ENCODE measurements at places on chromosomes 7 and 10. TPM values are rescaled to one million over a fixed set of nuclear protein-coding genes. Genes with fewer than 3 reads are reported as not detected.

The OR2A7 gene
- 8.1 TPM for total RNA-seq

The OR2A5 gene
- total RNA-seq = not detected

The SORCS1 gene
- not detected for total RNA-seq

The ITGB1 gene
- 366 TPM for total RNA-seq

The TRPV5 gene
- not detected for total RNA-seq

The TDRD1 gene
- total RNA-seq = not detected

The HMX3 gene
- not detected for total RNA-seq

The SEMA3C gene
- total RNA-seq = 25.3 TPM

The VPS37D gene
- 9.5 TPM for total RNA-seq

The FFAR4 gene
- not detected for total RNA-seq

The SUFU gene
- 18.8 TPM for total RNA-seq

GRCh38 chr7:155878250-155878649 is 66.0 kb upstream of the SHH start:
- H3K4me3 ChIP-seq = no peak overlapping the region
- H3K4me1 ChIP-seq = no peaks in the 10 kb centered on the region
- DNase-seq = no peak
- no peak overlapping the region for H3K27ac ChIP-seq
- H3K27me3 ChIP-seq = no peaks in the 10 kb centered on the region
- no peaks in the 10 kb centered on the region for H3K36me3 ChIP-seq

GRCh38 chr10:11109590-11109989 is 91.9 kb downstream of the CELF2 start:
- H3K4me3 ChIP-seq = no peak overlapping the region
- H3K36me3 ChIP-seq = no peaks in the 10 kb centered on the region
- DNase-seq = no peak

- no peaks in the 10 kb centered on the region for H3K27me3 ChIP-seq
- no peaks in the 10 kb centered on the region for H3K4me1 ChIP-seq
- H3K36me3 ChIP-seq = no peaks in the 10 kb centered on the region
- no peak overlapping the region for H3K27ac ChIP-seq
- DNase-seq = no peak
Measured at GRCh38 chr10:210297-210696, 75.0 kb downstream of the ZMYND11 start.

- no peak within 1 kb of the TSS for H3K4me3 ChIP-seq
- no peaks in the 10 kb centered on the region for H3K4me1 ChIP-seq
- no peak for DNase-seq
- H3K27me3 ChIP-seq = peaks cover 19% of the 10 kb centered on the region
- no peaks in the 10 kb centered on the region for H3K36me3 ChIP-seq
Measured at GRCh38 chr10:84194424-84195043, at the start of gene CDHR1. Gene CDHR1, plus strand, starts transcription at chr10:84194537. Its CDS starts 224 bp downstream, at chr10:84194761.

- H3K27me3 ChIP-seq = no peaks in the 10 kb centered on the region
- no peak for DNase-seq
- no peak overlapping the region for H3K27ac ChIP-seq
- H3K4me1 ChIP-seq = no peaks in the 10 kb centered on the region
- no peak overlapping the region for H3K4me3 ChIP-seq
Measured at GRCh38 chr7:2280424-2280823, 33.8 kb downstream of the SNX8 start.

- no peaks in the 10 kb centered on the region for H3K27me3 ChIP-seq
- H3K27ac ChIP-seq = peak overlapping the region; percentile 83
- no peaks in the 10 kb centered on the region for H3K36me3 ChIP-seq
- no peak for DNase-seq
- peak overlapping the region; percentile 15 for H3K4me3 ChIP-seq
Measured at GRCh38 chr10:80196950-80197315, 8.4 kb downstream of the ANXA11 start.

DNA sequence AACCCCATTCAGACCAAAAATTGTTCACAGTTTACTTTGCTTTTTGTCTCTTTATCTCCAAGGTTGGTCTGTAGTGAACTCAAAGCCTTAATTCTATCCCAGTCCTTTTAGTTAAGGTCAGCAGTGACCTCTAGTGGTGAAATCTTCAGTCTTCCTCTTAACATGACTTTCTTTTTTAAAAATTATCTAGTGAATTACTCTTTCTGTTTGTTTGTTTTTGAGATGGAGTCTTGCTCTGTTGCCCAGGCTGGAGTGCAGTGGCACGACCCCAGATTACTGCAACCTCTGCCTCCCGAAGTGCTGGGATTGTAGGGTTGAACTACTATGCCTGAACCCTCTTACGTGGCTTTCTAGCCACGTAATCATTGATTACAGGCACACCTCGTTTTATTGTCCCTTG is 25.0 kb downstream of the ZNF487 start:
- peak; percentile 80 for DNase-seq
- no peaks in the 10 kb centered on the region for H3K4me1 ChIP-seq
- no peaks in the 10 kb centered on the region for H3K36me3 ChIP-seq
- H3K4me3 ChIP-seq = no peak overlapping the region
- no peak overlapping the region for H3K27ac ChIP-seq
- H3K27me3 ChIP-seq = no peaks in the 10 kb centered on the region

GRCh38 chr7:84040355-84040754 is 154.2 kb downstream of the SEMA3A start:
- no peaks in the 10 kb centered on the region for H3K27me3 ChIP-seq
- DNase-seq = no peak
- no peak overlapping the region for H3K27ac ChIP-seq
- peaks cover 28% of the 10 kb centered on the region for H3K4me1 ChIP-seq

GRCh38 chr10:5089865-5090264 is 4.3 kb upstream of the AKR1C3 start:
- peak; percentile 34 for DNase-seq
- no peaks in the 10 kb centered on the region for H3K4me1 ChIP-seq
- no peaks in the 10 kb centered on the region for H3K36me3 ChIP-seq
- no peaks in the 10 kb centered on the region for H3K27me3 ChIP-seq
- H3K27ac ChIP-seq = no peak overlapping the region

DNA sequence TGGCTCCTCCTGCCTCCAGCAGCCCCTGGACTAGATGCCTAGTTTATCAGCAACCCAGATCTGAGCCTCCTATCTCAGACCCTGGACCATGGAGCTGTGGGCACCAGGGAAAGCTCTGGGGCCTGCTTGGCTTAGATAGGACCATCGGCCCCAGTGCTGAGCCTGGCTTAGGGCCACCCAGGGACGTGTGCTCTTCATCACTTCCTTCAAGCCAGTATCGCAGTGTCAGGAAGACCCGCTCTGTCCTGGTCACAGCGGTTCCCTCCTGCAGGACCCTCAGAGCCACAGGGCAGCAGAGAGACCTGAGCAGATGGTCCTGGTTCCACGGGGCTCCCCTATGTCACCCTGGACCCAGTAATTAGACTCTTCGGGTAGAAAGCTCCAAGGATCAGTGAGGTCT is 105.7 kb upstream of the FAM20C start:
- no peak overlapping the region for H3K27ac ChIP-seq
- peaks cover 18% of the 10 kb centered on the region for H3K4me1 ChIP-seq
- DNase-seq = no peak
- peaks cover 8% of the 10 kb centered on the region for H3K27me3 ChIP-seq

DNA sequence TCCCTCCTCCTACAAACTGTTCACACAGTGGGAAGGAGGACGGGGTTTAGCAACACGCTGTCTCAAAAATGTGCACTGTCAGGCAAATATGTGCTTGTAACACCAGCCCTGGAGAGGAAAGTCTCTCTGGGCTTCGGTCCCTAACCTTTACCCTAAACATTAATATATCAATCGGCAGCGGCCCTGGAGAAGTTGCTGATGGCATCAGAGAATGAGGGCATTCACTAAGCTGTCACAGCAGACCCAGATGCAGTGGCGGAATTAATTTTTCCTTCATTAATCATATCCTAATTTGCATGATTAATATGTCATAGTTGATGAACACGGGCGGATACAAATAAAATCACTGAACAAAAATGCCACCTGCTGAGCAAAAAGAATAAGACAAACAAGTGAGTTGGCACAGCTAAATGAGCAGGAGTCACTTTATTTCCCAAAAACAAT is 45.2 kb upstream of the INSIG1 start:
- H3K4me3 ChIP-seq = no peak overlapping the region
- no peaks in the 10 kb centered on the region for H3K4me1 ChIP-seq
- no peaks in the 10 kb centered on the region for H3K27me3 ChIP-seq
- DNase-seq = no peak
- H3K27ac ChIP-seq = no peak overlapping the region

GRCh38 chr7:44391746-44392617 is 66.6 kb upstream of the CAMK2B start:
- H3K4me3 ChIP-seq = no peak overlapping the region
- H3K27me3 ChIP-seq = no peaks in the 10 kb centered on the region
- 0 out of 2 replicates have a peak, but pooled peaks cover 5% of the 10 kb centered on the region for H3K36me3 ChIP-seq
- H3K4me1 ChIP-seq = no peaks in the 10 kb centered on the region

DNA sequence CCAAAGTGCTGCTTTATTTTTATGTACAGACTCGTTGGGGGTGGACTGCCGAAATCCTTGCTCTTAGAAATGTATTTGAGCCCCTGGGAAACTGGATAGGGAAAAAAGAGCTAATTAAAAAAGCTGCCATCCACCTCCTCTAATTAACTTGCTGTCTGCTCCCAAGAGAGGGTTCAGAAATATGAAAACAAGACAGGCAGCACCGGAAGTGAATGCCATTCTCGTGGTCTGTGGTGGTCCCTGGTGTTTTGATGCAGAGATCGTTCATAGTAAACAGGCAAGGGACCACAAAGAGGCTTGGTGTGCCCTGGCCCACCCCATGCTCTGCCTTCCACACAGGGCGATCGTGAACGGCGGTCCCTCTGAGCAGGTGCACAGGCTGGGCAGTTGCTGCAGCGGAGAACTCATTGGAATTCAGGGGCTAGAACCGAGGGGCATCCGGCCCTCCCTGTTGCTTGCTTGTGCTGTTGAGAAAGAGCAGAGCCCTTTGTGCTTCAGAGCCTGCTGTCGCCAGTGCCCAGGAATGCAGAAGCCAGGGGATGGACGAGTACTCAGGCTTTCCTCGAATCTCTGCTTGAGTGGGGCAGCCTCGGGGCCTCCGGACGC is 79.1 kb upstream of the BTBD16 start:
- no peak for DNase-seq
- H3K4me3 ChIP-seq = no peak overlapping the region
- H3K27ac ChIP-seq = no peak overlapping the region
- H3K36me3 ChIP-seq = peaks cover 4% of the 10 kb centered on the region
- no peaks in the 10 kb centered on the region for H3K27me3 ChIP-seq
- H3K4me1 ChIP-seq = no peaks in the 10 kb centered on the region

GRCh38 chr10:118753331-118754228 is 1.2 kb downstream of the CACUL1 start:
- no peak for DNase-seq
- peak overlapping the region; percentile 83 for H3K27ac ChIP-seq
- no peaks in the 10 kb centered on the region for H3K27me3 ChIP-seq
- H3K4me1 ChIP-seq = peaks cover 10% of the 10 kb centered on the region

DNA sequence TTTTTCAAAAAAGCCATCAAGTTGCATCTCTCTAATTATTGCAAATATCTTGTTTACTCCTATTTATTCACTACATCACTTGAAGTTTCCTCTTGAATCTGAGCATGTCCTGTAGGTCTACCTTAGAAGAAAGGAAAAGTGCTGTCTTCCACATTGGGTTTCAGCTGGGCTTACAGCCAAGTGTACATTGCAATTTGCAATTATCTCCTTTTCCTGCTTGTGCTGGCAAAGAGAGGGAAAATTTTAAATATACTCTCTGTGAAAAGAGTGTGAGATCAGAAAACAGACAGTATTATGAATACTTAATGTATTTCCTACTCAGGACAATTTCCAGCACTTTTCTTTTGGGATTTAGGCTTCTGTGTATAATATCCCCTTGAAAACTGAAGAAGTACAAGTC is 839.7 kb downstream of the CNTNAP2 start:
- no peak for DNase-seq
- no peaks in the 10 kb centered on the region for H3K36me3 ChIP-seq
- no peak overlapping the region for H3K4me3 ChIP-seq
- H3K27me3 ChIP-seq = no peaks in the 10 kb centered on the region
- H3K27ac ChIP-seq = no peak overlapping the region
- H3K4me1 ChIP-seq = no peaks in the 10 kb centered on the region

DNA sequence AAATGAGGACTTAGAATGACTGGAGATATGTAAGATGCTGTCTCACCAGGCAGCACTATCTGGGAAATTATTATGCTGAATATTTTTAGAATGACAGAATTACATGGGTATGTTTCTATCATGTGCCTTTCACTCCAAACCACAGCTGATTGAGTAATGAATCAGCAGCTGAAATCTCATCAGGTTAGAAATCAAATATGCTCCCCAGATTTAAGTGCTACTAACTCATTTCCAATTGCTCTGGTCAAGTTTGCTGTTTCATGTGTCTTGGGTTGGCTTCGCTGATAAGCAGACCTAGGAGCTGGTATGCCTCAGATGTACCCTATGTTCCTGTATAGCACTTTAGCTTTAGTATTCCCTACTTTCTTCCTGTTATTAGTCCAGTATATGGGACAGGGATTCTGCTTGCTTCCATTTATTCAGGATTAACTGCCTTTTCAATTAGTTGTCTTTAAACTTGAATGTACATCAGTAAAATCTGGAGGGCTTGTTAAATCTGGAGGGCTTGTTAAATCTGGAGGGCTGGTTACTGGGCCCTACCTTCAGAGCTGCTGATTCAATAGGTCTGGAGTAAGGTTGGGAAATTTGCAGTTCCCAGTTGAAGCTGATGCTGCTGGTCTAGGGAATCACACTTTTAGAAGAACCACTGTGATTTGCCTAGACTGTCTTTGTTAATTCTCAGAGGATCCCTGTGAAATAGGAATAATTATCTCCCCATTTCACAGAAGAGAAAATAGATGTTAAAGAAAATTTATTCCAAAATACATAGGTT is 172.9 kb downstream of the DKK1 start:
- peaks cover 48% of the 10 kb centered on the region for H3K4me1 ChIP-seq
- no peak overlapping the region for H3K4me3 ChIP-seq
- no peaks in the 10 kb centered on the region for H3K36me3 ChIP-seq

DNA sequence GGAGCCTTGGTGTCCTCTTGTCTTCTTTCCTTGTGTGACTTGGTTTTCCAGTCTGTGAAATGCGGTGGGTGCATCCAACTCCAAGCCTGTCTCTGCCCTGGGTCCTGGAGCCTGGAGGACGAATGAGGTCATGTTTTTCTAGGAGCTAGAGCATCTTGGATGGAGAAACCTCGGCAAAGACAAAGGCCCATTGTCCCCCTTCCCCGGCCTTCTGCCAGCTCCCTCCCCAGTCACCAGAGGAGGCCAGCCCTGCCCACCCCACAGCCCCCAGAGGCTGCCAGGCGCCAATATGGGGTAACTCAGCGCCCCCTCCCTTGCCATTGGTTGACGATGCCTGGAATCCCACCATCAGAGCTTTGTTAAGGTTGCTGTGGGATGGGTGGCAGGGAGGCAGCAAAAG is 40.4 kb downstream of the KCTD7 start:
- no peak overlapping the region for H3K4me3 ChIP-seq
- DNase-seq = no peak
- H3K4me1 ChIP-seq = peaks cover 5% of the 10 kb centered on the region
- no peak overlapping the region for H3K27ac ChIP-seq

- no peak overlapping the region for H3K27ac ChIP-seq
- DNase-seq = no peak
- no peak overlapping the region for H3K4me3 ChIP-seq
- H3K36me3 ChIP-seq = no peaks in the 10 kb centered on the region
- peaks cover 7% of the 10 kb centered on the region for H3K4me1 ChIP-seq
Measured at GRCh38 chr10:113681533-113682470, 2.1 kb downstream of the CASP7 start.
